ENCODE measurements at places on chromosomes 11 and 22.

GRCh38 chr11:82631722-82632630, 101.7 kb downstream of the FAM181B start:
- no peak for DNase-seq

- DNase-seq, result no peak
These were observed 111.9 kb downstream of the MED15 start for GRCh38 chr22:20619045-20619892.

GRCh38 chr11:813072-813455, 3.3 kb downstream of the RPLP2 start:
- no peak for DNase-seq

DNA sequence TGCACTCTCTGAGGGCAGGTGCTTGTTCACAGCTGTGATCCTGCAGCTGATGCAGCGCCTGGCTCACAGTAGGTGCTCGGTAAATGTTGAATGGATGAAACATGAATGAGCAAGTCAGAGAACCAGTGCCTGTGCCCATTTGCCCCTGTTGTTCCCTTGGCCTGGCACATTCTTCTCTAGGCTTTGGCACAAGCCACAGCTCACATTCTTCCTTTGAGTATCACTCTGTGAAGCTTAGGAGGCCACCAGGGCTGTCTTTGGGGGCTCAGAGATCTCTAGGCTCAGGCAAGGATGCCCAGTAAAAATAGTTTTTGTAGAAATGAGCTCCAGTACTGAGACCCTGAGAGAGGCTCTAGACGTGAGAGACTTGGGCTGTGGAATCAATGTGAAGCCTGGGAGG, 144.6 kb upstream of the NAV2 start:
- DNase-seq, result no peak

GRCh38 chr11:77141034-77141433, 13.0 kb downstream of the MYO7A start:
- no peak for DNase-seq

GRCh38 chr22:38067761-38068360, 10.7 kb downstream of the PICK1 start:
- no peak for DNase-seq

DNA sequence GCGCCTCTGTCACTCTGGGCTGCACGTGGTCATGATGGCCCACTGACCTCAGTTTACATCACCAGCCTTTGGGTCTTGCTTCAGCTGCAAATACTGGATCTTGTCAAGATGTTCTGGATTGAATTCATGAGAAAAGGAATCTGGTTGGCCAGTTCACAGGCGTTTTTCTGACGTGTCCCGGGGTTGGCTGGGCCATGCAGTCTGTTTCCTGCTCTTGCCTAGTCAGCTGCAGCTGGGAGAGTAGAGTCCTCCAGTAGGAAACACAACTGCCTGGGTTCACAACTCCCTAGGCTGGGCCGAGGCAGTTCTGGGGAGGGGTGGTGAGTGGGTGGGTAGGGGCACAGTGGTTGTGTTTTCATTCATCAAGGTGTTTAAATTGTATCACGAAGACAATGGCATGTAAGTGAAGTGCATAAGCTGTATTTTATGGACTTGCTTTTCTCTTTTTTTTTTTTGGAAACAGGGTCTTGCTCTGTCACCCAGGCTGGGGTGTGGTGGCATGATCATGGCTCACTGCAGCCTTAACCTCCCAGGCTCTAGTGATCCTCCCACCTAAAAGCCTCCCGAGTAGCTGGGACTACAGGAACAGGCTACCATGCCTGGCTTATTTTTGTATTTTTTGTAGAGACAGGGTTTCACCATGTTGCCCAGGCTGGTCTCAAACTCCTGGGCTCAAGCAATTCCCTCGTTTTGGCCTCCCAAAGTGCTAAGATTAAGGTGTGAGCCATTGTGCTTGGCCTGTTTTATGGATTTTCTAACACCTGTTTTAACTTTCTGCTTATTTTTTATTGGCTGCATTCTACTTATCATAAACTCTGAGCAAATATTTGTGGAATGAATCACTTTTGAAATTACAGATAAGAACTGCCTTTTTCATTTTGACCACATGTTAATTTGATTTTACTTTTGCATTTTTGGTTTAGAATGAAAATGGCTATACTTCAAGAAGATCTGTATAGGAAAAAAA, 54.0 kb upstream of the PITPNB start:
- no peak for DNase-seq

DNA sequence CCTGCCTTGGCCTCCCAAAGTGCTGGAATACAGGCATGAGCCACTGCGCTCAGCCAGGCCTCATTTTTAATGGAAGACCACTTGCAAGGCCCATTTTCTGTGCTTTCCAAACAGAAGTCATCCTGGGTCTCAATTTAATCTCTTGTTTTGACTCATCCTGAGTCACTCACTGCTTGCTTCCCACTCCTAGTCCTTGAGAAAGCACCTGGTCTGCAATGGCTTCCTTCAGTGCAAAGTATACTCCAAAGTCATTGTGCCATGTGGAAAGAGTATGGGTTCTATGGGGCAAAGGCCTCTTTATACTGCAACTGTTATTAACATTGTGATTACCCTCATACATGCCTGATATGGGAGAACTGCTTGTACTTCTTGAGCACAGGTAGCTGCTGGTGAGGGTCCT, 18.3 kb upstream of the SLC5A1 start:
- no peak for DNase-seq

GRCh38 chr11:34036456-34036855, 15.1 kb upstream of the CAPRIN1 start:
- no peak for DNase-seq

DNA sequence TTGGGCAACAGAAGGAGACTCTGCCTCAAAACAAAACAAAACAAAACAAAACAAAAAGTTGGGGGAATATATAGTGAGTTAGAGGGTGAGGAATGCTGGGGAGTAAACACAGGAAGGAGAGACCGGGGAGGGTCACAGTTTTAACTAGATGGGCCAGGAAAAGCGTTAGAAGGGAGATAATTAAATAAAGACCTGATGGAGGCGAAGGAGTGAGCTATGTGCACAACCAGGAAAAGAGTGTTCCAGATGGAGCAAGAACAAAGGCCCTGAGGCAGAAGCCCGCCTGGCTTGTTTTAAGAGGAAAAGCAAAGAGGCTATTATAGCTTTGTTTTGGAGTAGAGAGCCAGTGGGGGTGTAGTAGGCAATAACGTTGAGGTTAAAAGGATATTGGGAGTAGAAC, 4.8 kb upstream of the PLA2G6 start:
- DNase-seq, result no peak

DNA sequence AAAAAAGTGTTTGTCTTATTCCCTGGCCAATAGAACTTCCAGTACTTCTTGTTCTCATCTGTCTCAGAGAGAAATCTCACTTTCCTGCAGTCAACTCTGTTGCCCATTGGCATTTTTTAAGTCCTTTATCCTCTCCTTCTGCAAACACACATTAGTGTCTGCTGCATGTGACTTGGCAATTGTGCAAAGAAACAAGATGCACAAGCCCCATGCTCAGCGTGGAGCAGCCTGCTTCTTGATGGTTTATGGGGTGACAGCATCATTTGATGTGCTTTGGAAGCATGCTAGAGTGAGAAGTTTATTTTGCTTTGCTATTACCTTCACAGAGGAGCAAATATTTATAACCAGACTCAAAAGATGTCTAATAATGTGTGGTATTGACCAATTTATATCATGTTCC, 238.2 kb downstream of the FAT3 start:
- DNase-seq, result no peak

DNA sequence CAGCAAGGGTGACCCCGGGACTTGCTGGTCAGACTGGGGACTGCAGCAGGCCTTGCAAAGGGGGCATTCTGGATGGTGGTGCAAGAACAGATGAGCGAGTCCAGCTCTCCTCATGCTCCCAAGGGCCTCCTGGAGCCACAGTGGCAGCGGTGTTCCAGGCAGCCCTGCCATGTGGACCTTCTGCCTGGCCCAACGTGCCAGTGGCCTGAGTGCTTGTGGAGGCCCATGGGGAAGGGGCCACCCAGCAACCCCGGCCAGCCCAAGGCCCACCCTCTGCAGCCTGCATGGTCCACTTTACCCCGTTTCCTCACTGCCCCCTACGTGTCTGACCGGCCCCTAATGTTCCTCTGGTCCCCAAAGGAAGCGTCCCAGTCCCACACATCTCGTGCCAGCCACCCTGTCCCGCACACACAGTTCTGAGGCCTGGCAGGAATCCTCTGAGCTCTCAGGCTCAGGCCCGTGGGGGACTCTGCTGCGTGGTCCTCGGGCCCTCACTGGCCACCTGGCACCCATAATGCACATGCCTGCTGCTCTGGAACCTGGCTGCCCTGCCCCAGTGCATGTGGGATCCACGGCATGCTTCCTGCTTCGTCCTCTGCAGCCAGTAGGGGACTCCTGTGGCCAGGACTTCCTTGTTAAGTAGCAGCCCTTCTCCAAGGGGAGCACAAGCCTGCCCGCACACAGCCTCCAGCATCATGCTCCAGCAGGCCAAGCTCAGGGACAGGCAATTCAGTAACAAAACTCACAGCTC, 85.5 kb downstream of the DGCR2 start:
- DNase-seq, result no peak

DNA sequence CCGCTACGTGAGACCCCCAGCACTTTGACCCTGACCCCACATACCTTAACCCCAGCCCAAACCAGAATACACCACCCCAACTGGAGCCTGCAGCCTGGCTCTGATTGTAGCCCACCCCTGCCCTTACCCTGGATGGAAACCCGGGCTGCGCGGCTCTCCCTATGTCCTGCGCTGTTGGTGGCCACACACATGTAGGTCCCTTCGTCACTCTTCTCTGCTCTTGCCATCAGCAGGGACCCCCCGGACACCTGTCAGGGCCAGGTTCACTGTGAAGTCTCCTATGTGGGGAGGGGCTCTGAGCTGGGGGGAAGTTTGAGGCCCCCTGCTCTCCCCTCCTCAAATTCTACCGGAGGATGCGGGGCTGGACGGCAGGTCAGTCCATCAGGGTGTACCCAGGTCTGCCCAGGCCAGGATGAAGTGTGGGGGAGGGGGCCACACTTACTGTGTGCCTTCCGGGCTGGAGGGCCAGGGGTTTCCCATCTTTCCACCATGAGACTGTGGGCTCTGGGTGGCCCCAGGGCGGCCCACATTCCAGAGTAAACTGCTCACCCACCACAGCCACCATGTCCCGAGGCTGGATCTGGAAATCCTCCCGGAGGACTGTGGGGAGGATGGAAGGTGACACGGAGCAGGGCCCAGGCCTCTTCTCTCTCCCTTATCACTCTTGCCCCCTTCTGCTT, 1.5 kb downstream of the ROBO4 start:
- DNase-seq, result no peak

GRCh38 chr22:33785283-33785968, 134.8 kb downstream of the LARGE1 start:
- no peak for DNase-seq

DNA sequence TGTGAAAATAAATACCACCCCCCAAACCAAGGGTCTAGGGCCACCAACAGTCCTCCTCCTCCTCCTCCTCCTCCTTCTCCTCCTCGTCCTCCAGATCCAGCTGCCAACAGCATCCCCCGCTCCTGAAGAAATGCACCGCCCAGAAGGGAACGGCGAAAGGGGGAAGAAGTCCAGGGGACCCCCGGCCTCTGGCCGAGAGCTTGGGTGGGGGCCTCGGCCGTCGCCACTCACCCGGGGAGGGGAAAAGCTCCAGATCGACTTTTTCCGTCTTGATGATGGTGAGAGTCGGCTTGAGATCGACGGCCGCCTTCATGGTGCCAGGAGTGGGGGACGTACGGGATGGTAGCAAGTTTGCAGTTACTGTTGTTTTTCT, 65.7 kb downstream of the ETS1 start:
- DNase-seq, result no peak

DNA sequence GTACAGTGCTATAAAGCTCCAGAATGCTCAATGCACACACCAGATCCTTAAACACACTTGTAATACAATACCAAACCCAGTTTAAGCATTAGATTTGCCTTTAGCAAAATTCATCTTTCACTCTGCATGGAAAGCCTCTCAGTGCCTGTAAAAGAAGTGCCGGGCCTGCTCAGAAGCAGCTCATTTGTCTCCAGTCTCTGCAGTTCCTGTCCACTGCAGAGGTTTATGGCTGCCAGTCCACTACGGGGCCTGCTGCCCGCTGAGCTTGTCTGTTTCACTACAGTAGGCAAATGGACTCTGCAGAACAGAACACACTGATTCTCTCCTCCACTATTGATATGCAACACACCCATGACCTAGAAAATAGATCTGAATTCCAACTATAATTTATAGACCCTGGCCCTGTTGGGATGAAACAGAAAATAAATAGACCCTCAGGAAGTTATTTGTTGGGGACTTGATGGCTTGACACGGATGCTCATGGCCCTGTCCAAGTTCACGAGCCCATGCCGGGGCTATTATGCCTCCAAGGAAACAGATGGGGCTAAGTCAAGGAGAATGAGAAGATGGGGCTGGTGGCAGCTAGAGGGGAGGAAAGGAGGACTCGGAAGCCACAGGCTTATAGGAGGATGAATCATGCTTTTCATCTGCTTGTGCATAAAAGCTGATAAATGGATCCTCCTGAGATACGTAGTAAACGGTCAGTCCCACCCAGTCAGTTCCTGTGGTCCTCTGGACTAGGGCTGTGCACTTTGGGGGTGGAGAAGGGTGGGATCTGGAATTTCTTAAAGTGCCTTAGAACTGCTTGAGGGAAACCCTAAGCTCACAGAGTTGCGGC, 416.8 kb upstream of the TENM4 start:
- no peak for DNase-seq

- DNase-seq, result no peak
These were observed 58.6 kb downstream of the UVRAG start for GRCh38 chr11:75873417-75874221.

- DNase-seq, result no peak
These were observed 19.1 kb upstream of the SCARF2 start for GRCh38 chr22:20456722-20457076.

GRCh38 chr22:30582788-30583545, 8.5 kb upstream of the GAL3ST1 start:
- DNase-seq, result no peak

DNA sequence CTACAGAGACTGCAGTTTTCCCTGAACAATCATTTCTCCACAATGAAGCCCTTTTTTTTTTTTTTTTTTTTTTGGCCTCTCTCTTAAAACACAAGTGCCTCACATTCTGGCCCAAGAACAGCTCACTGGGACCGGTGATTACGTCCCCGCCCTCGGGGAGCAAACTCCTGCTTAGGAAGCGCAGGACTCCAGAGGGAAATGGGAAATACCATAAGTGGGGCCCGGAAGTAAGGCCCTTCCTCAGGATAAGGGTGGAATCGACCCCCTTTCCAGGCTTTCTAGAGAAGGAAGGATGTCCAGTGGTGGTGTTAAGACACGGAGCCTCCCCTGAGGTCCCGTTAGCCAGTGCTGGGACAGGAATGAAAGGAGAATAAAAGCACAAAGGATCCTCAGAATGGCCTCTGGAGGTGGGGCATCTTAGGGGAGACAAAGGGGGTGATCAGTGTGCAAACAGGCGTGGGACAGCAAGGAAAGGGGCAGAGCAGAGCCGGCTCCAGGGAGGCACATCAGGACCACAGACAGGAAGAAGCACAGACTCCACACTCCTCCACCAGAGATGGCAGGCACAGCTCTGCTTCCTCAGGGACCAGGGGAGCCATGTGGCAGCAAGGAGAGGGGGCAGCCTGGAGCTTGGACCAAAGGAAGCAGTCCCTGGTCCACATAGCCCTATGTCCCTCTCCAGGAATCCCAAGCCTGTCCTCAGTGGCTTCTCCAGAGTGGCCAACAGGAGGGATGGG, 61.3 kb downstream of the CHST1 start:
- DNase-seq, result no peak

Data from smooth muscle cell of the brain vasculature (primary cell).